ENCODE measurements at places on chromosomes 2 and 18.
A peak's percentile ranks its signal among the peaks of the same experiment; 100 is the strongest.

- no peak for DNase-seq
Observed at GRCh38 chr18:56443166-56443907, 195.1 kb downstream of the TXNL1 start.

DNA sequence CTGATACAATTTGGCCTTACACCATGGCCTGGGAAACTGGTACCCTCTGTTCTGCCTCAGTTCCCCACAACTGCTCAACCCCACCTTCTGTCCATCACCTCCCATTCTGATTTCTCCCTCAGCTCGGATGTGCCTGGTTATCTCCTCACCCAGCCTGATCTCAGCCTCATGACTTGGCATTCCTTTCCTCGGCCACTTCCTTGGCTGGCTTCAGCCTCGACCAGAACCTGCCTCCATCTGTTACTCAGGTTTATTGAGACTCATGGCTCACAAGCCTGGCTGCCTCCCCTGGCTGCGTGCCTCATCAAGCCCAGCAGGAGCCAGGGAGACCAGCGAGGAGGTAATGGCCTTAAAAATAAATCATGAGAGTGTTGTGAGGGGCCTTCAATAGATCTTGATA is 356.2 kb upstream of the SPRED2 start:
- no peak for DNase-seq

DNA sequence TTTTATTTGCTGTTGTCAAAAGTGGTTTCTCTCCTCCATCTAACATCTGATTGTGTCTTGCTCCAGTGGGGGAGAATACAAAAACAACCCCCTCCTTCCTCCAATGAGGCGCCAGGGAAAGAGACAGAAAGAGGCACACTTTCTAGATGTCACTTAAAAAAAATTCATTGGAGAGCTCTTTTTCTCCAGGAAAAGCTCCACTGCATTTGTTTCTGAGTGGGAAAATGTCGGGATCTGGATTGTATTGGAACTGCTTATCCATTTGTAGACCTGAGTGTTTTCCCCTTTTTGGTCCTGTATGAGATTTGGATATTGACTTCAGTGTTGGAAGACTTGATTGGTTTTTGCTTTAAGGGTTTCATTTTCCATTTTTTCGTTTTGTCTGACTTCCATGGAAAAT is 995 bp downstream of the MBD5 start:
- DNase-seq = no peak

DNA sequence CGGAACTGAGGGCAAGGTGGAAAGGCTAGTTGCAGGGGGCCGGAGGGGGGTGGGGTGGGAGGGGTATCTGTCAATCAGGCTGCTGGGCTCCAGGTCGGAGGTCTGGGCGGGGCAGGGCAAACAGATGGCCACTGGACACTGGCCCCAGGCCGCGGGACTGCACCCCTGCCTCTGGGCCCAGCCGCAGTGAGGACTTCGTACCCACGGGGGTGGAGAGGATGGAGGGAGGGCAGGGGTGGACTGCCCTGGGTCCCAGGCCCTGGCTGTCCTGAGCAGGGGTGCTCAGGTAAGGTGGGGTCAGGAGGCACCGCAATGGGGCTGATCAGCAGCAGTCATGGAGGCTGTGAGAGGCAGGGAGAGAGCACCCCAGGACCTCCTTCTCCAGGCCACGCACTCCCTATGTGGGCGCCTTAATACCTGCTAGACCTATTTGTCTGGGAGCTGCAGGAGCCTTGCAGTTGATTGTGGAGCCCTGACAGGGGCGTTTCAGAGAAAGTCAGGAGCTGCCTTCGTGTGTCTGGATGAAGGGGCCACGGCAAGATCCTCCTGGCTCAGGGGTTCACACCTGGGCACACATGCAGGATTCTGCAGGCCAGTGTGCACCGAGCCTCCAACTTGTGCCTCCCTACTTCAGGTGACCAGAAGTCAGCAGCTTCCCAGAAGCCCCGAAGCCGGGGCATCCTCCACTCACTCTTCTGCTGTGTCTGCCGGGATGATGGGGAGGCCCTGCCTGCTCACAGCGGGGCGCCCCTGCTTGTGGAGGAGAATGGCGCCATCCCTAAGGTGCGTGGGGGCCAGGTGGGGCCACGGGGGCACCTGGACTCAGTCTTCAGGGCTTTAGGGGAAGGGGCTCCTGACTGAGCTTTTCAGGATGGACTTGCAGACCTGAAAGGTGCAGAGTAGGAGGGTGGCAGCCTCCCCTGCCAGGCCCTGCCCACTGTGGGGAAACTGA is 1.5 kb downstream of the CTDSP1 start:
- DNase-seq = no peak

- DNase-seq = peak; percentile 95
Observed at GRCh38 chr18:59718108-59718463, 20.9 kb upstream of the CCBE1 start.

DNA sequence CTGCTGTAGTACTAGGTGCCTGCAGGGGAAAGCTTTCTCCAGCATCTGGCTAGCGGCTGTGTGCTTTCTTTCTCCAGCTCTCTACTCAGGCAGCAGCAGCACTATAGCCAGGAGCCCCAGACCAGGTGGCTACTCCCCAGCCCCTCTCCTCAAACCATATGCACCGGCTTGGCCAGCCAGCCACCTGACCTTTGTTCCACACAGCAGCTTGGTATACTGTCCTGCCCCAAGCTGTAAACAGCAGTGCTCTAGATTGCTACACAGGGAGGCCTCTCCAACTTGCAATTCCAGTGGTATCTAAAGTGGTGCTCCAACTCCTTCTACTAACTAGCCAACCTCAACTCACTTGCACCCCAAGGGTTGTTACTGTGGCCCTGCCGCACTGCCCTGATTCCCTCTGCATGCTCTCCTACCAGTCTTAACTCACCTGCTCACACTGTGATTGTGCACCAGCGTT is 19.6 kb downstream of the LDAH start:
- no peak for DNase-seq

DNA sequence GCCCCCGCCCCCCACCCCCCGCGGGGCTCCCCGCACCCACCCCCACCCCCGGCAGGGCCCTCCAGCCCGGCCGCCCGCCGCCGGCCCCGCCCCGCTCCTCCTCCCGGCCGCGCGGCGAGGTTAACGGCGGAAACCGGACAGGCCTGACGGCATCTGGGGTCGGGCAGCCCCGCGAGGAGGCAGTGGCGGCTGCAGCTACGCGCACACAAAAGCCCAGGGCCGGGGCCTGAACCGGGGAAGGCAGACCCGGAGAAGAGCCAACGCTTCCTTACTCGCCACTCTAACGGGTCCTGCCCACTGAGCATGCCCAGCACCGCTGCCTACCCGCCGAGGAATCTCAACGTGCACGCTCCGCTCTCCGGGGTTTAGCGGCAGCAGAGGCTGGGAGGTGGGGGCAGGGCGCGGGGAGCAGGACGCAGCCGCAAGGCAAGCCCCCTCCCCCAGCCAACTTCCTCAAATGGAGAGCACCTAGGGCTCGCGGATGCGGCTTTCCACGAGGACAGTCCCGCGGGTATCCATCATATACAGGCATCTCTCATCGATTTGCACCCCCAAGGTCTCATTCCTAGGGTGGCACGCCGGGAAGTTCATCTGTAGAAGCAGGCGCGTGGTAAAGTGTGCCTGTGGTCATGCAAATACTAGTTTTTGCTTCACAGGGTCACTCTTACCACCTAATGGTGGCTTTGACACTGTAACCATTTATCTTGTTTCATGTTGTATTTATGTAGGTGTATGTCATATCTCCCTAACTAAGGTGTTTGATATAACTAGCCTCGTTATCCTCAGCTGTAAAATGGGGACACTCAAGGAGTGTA is at the start of gene MEMO1:
Gene MEMO1, minus strand, starts transcription at position 339 of the 815 bp plus-strand sequence. CDS start 761 bp downstream, outside the sequence.
- peak; percentile 74 for DNase-seq

DNA sequence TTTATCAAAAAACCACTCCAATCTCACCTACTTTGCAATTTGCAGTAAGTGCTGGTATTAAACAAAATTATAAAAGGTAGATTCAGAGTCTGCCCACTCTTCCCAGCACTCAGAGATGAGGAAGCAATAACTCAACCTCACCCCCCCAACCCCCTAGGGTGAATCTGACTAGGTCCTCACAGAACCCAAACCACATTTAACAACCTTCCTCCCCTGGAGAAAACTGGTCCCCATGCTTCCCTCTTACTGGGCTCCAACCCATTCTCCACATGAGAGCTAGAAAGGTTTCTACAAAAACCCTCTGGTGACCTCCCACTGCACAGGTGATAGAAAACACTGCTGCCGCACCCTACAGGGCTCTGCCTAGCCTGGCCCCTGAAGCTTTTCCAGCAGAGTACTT is 40.5 kb upstream of the BMP10 start:
- no peak for DNase-seq

GRCh38 chr18:55354795-55355194 is 233.2 kb downstream of the TCF4 start:
- no peak for DNase-seq

GRCh38 chr2:147968571-147968970 is 52.0 kb downstream of the ORC4 start:
- DNase-seq = no peak

DNA sequence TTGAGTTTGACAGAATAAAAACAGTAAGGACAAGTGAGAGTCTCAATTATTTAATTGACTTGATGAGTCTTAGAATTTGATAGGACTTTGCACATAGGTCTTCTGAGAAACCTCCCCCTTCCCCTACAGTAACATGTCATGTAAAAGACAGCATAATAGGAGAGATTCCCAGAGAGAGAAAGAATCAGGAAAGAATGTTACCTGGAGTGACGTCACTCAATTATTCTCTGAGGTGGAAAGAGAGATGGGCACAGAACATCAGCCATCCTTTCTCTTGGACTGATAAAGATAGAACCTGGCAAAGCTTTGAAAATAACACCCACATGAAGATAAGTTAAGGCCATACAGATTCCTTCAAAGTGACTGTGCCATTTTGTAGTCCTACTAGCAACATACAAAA is 19.3 kb upstream of the FRZB start:
- DNase-seq = no peak

GRCh38 chr2:22079583-22079982 is 955.8 kb downstream of the TDRD15 start:
- DNase-seq = no peak

DNA sequence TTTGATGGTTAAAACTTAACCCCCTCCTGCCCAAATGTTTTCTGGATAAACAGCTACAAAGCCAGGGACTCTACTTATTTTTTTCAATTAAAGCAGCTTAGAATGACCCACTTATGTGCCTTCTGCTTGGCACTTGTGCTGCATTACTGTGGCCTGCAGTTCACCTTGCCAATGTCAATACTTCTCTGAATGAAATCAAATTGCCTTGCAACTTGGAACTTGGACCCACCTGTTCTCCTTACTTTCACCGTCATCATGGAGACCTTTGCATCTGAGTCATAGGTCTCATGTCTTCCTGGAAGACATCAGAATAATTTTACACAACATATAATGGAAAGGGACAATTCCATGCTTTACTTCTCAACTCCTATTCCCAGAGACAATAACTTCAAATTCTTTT is 92.1 kb upstream of the FHL2 start:
- DNase-seq = no peak

GRCh38 chr2:75221862-75222261 is 22.5 kb upstream of the TACR1 start:
- DNase-seq = peak; percentile 44
